Urothelium cell line (cell line): ENCODE measurements at places on chromosomes 12 and 14.
A peak's percentile ranks its signal among the peaks of the same experiment; 100 is the strongest.

DNA sequence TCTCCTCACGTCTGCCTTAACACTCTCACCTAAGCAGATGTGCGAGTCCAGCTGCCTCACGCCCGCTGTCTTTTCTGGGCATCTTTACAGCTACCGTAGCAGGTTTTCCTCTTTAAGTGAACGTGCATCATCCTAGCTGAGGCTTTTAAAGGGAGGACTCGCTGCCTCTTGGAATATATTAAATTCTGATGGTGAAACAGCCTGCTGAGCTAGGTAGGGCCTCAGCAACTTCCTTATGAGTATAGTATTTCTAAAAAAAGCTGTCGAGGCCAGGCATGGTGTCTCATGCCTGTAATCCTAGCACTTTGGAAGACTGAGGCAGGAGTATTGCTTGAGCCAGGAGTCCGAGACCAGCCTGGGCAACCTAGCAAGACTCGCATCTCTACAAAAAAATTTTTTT, 32.2 kb downstream of the TESC start:
- no peak for DNase-seq

- no peak for DNase-seq
These were observed 106.0 kb upstream of the PRICKLE1 start for GRCh38 chr12:42695490-42695995.

DNA sequence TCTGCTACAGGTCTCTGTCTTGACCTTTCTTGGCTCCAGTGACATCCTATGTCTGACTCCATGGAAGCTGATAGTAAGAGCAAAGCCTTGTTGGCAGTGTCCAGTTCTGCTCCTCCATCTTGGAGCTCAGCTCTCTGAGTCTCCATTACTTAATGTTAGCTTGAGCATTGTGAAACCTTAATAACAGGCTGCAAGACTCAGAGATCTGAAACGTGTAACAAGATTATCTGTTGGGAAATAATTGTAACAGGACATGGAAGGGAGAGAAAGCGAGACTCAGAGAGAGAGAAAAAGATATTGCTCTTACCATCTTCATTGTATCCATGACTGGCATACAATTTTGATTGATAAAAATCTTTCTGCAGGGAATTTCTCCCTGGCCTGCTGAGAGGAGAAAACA, 1365.7 kb downstream of the AACS start:
- DNase-seq, result no peak

DNA sequence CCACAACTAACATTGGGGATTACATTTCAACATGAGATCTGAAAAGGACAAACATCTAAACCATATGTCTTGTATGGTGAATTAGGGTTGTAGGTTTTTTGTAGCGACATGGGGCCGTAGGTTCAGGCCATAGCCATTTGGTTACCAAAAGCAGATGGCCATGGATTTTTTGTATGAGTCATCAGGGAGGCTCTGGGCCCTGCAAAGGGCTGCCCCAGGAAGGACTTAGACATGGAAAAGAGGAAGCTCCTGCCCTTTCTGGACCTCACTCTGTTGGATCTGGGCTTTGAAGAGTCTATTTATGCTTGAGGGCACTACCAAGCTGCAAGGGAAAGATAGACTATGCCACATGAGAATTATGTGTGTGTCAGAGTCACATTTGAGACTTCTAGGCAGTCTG, 89.3 kb upstream of the DHRS4 start:
- DNase-seq, result no peak

- no peak for DNase-seq
These were observed 869 bp downstream of the APOLD1 start for GRCh38 chr12:12786351-12786705.

GRCh38 chr12:116659771-116660481, 77.9 kb downstream of the SPRING1 start:
- DNase-seq, result no peak

GRCh38 chr14:106024983-106025604, 498.7 kb downstream of the TMEM121 start:
- DNase-seq, result no peak

- DNase-seq, result no peak
These were observed 7.3 kb downstream of the PLD4 start for GRCh38 chr14:104931771-104932675.

DNA sequence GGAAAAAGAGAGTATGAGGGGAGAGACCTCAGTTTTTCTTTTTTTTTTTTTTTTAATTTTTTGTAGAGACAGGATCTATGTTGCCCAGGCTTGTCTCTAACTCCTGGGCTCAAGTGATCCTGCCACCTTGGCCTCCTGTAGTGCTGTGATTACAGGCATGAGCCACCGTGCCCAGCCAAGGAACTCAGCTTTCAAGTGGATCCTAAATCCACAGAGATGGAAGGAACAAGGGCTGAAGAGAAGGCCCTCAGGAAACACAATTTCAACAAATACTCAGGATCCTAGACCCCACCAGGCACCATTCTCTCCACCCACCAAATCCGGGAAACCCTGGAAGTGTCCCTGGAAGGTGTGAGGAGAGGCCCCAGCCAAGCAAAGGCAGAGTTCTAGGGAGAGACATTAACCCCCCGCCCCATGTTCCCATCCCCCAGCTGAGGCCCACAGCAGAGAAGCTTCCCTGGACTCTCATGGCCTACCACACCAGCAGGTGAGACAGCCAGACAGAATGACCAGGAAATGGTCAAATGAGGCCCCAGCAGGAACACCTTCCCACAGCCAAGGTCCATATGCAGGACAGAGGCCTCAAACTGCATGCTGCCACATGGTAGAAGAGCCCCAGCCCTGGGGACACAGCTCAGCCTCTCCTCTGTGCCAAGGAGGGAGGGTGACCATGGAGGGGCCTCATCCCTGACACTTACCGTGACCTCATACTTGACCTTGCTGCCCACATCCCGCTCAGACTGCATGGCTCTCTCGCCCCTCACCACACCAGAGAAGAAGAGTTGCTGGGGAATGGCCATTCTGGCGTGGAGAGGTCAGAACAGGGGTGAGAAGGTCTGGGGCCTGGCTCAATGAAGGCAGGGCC, 14.1 kb downstream of the ITGA7 start:
- no peak for DNase-seq

DNA sequence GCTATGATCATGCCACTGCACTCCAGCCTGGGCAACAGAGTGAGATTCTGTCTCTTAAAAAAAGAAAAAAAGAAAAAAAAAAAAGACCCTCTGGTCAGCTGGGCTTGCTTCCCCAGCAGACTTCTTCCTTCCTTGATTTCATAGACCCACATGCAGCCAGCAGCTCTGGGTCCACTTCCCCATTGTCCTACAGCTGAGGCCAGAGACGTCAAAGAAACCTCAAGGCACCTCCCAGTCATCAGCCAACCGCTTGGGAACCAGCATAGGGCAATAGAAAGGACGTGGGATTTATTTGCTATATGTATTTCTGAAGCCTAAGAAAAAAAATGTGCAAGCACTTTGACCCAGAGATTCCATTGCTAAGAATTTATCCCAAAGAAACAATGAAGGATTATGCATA, 35.4 kb upstream of the SPPL3 start:
- DNase-seq, result no peak

GRCh38 chr12:132545955-132546354, 56.0 kb downstream of the FBRSL1 start:
- no peak for DNase-seq

DNA sequence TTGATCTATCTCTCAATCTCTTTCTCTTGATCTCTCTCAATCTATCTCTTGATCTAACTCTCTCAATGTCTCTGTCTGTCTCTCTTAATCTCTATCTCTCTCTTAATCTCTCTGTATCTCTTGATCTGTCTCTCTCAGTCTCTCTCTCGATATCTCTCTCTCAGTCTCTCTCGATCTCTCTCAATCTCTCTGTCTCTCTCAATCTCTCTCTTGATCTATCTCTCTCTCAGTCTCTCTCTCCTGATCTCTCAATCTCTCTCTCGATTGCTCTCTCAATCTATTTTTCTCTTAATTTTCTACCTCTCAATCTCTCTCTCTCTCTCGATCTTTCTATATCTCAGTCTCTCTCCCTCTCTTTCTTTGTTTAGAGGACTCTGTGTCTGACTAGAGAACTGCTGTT, 126.7 kb downstream of the BCL11B start:
- no peak for DNase-seq

- DNase-seq, result no peak
These were observed 118.6 kb downstream of the CCDC91 start for GRCh38 chr12:28308891-28309290.

DNA sequence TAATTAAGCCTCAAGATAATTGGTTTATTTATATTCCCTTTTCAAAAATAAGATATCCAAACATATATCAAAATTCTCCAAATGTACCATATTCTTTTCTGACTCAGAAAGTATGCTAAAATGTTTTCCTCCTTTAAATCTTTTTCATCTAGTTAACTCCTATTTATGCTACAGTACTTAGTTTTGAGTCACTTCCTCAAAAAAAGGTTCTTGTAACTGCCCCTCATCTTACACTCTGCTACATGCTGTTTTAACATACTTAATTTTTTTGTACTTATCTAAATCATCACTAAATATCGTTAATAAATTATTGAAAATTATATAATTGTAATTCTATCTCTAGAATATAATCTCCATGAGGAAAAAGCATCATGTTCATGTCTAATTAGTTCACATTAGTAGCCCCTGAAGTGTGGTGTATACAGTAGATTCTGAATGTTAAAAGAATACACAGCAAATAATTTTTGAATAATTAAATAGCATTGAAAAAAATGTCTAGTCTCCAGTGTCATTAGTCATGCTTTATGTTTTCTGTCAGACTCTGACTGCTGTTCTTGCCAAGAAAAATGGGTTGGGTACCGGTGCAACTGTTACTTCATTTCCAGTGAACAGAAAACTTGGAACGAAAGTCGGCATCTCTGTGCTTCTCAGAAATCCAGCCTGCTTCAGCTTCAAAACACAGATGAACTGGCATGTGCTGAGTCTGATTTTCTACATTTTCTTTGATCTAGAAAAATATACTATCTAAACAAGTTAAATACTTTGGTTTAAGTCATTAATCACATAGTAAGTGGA, 3.5 kb downstream of the KLRD1 start:
- peak; percentile 58 for DNase-seq

DNA sequence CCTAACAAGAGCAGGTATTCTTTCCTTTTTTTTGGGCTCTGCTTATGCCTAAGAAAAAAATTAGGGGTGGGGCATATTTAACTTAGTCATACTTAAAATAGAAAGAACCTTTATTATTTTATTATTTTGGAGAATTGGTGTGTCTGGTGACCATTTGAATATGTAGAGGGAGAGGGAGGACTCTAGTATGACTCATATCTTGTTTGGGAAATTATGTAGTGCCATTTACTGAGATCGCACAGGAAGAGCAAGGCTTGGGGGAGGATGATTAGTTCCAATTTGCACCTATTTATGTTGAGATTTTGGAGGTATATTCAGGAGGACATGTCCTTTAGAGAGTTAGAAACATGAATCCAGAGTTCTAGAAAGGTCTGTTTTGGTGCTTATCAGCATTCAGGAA, 9.9 kb downstream of the ZNF410 start:
- no peak for DNase-seq

- no peak for DNase-seq
These were observed 184.8 kb upstream of the RPH3A start for GRCh38 chr12:112606611-112607365.

DNA sequence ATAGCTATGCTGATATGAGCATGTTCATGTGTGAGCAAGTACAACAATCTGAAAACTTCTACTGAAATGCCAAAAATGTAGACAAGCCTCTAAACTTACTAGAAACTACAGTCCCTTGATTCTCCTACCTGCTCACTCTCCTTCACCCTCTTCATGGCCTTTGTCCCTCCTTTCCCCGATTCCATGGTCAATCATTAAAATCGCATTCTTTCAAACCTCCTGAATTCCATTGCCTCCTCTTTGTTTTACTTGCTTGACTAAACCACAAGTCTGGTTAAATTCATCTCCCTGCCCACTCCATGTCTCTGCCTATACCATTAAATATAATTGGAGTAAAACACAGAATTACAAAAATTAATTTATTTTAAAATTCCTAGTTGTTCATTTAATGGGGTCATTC, 33.0 kb upstream of the SSTR1 start:
- no peak for DNase-seq

DNA sequence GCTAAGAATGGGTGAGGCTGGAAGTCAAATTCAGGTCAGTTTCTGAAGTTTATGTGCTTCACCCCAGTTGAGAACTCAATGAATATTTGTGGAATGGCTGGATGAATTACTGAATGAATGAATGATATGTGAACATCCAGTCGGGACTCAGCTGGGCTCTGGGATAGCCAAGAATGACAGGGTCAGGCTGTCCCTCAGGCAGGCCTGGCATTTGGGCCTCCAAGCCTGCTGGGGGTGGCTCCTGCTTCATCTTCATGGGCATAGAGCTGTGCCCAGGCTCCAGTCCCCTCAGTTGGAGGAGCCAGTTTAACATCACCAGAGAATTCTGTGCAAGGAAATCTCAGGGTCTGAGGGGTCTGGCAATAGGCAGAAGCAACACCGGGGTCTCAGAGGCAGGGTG, 185.8 kb downstream of the PHETA1 start:
- DNase-seq, result no peak

DNA sequence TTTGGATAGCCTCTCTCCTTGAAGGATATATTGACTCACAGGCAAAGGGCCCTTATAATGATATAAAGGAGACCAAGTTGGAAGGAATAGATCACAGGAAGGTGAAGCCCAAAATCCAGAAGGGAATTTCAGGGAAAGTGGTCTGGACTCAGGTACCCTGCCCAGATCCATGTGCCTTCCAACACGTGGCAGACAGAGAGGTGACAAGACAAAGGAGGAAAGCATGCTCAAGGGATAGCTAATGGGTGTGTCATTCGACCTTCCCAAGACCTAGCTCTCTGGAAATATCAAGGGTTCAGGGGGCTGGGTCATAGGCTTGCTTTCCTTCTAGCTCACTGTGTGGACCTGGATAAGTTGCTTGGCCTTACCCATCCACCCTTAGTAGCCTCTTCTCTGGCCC, 214.3 kb downstream of the ZFP36L1 start:
- DNase-seq, result no peak

GRCh38 chr12:93323625-93324329, 53.9 kb upstream of the NUDT4 start:
- DNase-seq, result no peak

DNA sequence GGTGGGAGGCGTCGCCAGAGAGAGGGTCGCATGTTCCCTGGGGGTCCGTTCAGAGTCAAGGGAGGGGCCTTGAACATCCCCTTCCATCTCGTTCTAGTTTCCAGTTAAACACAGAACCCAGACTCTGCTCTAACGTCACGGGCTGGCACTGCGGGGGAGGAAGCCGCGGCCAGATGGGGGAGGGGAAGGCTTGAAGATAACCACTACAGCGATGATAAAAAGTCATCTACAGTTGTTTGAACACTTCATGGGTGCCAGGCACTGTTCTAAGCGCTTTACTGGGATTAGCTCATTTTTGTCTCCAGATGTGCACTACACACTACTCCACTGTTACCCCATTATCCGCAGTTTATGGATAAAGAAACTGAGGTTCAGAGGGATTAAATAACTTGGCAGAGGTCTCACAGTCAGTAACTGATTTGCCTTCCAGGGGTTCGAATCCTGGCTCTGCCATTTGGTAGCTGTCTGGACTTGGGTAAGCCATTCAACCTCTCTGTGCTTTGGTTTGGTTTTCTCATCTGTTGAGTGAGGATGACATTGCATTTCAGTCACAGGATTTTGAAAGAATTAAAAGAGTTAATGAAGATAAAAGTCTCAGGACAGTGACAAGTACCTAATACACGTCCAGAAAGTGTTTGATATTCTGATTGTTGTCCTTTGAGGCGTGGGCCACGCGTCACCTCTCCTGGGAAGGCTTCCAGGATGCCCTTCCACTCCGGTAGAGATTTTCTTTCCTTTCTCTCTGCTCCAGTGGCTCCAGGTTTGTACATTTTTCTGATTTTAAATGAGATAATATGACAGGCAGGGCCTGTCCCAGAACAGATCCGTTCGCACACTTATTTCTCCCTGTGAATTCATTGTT, 798 bp upstream of the RASAL1 start:
- no peak for DNase-seq
